ENCODE measurements at places on chromosomes 13 and 19. TPM values are rescaled to one million over a fixed set of nuclear protein-coding genes. Genes with fewer than 3 reads are reported as not detected.

- DNase-seq: no peak
Observed at GRCh38 chr13:30074955-30075614, 224.7 kb upstream of the UBL3 start.

DNA sequence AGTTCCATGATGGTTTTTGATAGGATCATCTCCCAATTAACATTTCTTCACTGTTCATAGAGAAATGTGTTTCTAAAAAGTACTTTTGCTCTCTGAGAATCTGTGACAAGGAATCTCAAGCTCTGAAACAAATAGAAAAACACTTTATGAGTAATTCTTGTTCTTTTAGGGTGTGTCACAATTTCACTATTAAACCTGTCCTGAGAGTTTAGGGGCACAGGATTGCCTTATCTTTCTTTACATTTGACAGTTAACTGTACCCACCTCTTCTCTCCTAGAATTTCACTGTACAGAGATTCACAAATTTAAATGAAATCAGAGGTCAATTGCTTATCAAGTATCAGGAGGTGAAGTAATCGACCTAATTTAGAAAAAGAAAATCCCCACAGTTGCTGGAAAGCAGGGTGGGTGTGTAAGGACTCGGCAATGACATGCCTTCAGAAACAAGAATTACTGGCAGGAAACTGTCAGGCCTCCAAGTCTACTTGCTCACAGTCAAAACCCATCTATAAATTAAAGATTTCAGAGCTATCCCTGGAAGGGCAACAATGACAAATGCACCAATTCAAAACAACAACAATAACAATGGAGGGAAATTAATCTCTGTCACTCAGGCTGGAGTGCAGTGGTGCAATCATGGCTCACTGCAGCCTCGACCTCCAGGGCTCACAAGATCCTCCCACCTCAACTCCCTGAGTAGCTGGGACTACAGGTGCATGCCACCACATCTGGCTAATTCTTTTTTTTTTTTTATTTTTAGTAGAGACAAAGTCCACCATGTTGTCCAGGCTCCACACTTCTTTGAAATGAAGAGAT is 250.2 kb downstream of the ABCC4 start:
- no peak for DNase-seq

- no peak for DNase-seq
Observed at GRCh38 chr19:51010066-51010795, 8.8 kb upstream of the KLK8 start.

GRCh38 chr13:51768378-51768921 is 35.5 kb downstream of the DHRS12 start:
- DNase-seq: no peak

DNA sequence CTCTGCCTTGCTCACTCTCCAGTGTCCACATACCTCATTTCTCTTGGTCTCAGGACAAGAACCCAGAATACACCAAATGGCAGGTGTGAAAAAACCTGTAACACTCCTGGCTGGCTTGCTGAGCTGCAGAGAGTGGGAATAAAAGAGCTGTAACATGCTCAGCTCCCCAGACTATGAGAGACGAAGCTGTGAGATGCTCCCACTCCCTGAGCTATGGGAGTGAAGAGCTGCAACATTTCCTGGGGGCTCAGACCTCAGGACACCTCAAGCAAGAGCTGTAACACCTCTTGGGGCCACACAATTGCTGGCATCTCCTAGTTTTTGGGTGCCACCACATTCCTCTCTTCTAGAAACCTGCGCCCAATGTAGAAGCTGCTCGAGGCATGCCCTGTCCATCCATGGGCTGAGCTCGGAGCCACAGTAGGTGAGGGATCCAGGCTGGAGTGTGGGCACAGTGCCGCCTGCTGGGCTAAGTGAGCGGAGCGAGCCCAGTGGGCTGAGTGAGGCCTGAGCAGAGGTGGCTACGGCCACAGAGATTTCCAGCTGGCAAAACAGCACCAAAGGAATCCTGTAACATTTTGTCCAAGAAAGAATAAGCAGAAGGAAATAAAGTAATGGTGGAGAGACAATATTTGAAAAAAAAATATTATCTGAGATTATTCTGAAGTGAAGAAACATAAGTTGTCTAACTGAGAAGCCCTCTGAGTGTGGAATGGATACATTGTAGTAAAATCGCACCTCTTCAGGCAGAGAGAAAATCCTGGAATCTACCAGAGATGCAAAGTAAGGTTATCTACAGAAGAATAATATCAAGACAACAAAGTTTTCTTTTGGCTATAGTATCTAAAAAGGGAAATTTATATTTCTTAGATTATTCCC is 186.2 kb upstream of the PCDH9 start:
- DNase-seq: no peak

DNA sequence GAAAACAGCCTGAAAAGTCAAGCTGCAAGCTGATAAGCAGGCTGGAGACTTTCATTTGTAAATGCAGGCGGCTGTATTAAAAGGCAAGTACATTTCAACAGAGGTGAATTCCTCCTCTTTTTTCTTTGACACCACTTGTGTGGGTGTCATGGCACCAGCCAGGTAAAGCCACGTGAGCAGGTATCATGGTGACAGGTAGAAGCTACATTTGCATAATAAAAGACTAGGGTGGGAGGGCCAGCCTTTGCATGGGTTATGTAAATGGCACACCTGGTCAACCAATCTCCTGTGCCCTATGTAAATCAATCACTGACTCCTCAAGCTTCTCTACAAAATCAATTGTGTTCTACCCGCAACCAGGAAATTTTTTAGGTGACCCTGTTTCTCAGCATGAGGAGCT is 68.2 kb downstream of the ZNF100 start:
- no peak for DNase-seq

DNA sequence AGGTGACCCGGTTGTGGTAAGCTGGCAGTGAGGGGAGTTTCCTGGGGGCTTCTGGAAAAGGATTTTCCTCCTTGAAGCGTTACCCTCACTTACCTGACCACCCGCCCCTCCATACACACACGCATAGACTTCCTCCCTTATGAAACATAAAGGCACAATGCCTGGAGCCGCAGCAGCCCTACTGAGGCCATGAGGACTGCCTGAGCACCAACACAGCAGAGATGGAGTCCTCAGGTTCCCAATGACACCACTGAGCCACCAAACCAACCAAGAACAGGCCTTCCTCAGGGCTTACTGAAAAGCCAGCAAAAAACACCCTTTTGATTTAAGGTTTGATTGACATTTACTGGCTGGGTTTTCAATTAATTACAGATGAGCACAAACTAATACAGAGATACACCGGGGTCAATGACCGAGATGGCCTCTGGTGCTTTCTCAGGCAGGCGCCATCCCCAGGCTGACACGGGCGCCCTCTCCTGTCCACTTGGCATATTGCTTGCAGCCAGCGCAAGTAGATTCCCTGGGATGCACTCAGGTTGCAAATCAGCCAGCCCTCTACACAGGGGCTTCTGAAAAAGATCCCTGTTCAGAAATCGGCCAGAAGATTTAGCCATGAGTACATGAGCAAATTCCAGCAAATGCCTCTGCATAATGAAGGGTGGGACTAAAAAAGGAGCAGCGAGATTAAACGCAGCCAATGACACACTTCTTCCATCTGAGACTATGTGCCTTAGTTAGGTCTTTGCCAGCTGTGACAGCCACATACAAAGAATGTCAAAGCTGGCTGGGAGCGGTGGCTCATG is 14.8 kb downstream of the OPA3 start:
- DNase-seq: peak; percentile 29

DNA sequence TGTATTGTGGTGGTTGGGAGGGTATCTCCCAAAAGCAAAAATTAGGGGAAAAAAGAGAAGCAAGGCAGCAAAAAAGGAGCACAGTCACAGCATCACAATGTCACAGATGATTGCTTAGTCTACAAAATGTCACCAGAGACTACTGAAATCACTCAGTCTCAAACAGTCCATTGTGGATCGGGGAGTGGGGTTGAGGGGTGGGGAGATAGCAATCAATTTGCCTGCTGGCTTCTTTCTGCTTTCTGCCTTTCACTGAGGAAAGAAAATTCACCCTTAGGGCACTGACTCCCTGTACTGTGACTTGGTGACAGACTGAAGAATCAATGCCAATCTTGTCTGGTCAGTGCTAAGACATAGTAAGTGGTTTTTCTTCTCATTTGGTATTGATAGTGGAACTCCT is 2127.1 kb upstream of the PCDH20 start:
- DNase-seq: no peak

- no peak for DNase-seq
Observed at GRCh38 chr19:1240925-1241324, 626 bp upstream of the ATP5F1D start.

Gene KCNRG
- total RNA-seq: 0.39 TPM

Gene OR10H3
- total RNA-seq: not detected

Gene EFNA2
- total RNA-seq: not detected

Gene FLT1
- total RNA-seq: 6.2 TPM
